Urothelium cell line (cell line): ENCODE measurements at places on chromosomes 4 and X.
A peak's percentile ranks its signal among the peaks of the same experiment; 100 is the strongest.

DNA sequence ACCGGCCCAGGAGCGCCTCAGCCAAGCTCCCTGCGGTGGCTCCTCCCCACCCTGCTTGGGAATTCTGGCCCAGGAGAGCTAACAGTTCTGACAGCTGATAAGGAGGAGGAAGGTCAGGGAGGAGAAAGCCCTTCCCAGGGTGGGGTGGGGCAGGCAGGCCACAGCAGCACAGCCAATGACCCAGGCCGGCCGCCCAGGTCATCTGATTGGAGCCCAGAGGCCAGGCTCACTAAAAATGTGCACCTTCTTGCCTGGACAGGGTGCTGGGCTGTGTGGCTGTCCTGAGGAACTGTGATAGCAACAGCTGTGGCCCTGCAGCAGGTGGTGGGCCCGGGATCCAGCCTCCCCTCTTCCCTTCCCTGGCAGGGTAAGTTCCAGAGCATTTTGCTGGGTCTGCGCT is 17.2 kb upstream of the SH3TC1 start:
- no peak for DNase-seq

DNA sequence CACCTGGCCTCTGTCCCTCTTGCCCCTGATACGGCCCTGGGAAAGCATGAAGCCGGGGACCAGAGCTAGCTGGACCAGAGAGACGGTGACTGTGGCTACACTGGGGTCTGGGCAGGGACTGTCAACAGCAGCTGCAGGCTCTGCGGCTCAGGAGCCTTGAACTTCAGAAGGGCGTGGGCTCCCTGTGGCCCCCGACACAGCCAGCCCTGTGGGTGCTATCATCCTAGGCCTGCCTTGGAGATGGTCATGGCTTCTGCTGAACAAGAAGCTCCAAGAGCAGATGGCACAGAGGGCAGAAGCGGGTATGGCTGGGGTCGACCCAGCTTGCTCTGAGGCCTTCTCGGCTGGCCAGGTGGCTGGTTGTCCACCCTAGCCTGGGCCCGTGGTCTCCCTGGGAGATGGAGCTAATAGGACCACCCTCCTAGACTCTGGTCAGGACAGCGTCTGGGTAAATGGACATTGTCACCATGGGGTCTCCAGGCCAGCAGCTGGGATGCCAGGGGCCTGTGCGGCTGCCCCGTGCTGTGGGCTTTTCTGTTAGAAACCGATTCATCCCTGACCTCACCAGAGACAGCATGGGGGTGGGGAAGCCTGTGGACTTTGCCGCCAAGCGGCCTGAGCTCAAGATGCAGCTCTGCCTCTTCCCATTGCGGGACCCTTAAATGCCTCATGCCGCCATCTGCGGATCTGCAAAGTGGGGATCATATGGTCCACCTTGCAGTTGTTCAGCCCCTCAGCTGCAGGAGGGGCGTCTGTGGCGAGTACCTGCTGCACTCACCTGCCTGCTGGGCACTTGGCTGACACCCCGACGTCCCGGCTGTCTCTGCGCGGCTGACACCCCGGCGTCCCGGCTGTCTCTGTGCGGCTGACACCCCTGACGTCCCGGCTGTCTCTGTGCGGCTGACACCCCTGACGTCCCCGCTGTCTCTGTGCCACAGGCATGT is 21.1 kb downstream of the CPZ start:
- DNase-seq: no peak

DNA sequence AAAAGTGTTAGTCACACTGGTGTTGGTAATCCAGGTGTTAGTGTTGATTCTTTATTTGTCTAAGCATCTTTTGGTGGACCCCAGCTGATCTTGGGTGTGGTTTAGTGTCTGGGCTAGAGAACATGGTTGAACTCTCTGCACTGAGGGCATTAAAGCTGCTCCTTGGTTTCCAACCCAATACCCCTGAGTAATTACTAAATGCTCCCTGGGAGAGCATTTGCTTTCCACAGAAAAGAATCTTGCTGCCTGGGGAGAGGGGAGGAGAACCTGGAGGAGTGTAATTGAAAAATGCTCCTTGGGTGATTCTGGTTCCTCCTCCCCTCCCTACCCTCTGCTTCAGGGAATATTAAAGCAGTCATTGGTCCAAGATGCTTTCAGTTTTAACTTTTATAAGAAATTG is 3.1 kb downstream of the GUCY1B1 start:
- DNase-seq: no peak

- DNase-seq: no peak
These were observed 875.8 kb upstream of the SLIT2 start for GRCh38 chr4:19375931-19376330.

DNA sequence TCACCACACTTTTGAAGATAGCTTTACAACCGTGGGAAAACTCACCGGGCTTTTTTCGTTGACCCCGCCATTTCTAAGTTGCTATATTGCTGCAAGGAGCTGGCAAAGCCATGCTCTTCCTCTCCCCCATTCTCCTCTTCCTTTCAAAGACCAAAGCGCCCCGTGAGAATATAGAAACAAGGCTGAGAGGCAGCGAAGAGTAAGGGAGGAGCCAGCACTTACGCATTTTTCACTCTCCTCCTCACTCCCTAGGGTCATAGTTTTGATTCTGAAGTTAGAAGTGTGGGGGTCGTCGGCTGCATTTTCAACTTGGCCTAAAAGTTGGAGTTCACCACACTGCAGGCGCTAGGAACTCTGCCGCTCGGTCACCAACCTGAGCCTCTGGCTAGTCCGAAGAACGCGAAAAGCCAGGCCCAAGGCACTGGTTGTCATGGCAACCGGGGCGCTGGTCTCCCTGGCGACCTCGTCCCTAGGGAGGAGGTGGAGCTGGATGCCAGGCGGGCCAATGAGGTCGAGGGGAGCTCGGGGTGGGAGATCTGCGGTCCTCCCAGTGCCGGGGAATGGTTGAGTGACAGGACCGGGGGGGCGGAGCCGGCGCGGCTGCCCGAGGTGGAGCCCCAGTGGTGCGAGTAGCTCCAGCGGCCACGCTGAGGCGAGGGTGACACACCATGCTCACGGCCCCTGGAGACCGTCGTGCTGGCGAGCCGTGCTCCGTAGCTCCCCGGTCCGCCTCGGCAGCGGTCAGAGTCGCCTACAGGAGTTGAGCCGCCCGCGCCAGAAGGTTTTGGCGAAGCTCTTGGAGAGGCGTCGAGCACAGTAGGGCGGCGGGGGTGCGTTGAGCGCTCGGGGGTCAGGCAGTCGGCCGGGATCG is at the start of gene PTPN13:
TSS of gene PTPN13 (plus strand) at position 628 of the 871 bp plus-strand sequence. CDS start 40,942 bp downstream, outside the sequence.
- peak; percentile 99 for DNase-seq

- DNase-seq: no peak
These were observed 391.6 kb downstream of the ARHGAP24 start for GRCh38 chr4:85866508-85866907.

DNA sequence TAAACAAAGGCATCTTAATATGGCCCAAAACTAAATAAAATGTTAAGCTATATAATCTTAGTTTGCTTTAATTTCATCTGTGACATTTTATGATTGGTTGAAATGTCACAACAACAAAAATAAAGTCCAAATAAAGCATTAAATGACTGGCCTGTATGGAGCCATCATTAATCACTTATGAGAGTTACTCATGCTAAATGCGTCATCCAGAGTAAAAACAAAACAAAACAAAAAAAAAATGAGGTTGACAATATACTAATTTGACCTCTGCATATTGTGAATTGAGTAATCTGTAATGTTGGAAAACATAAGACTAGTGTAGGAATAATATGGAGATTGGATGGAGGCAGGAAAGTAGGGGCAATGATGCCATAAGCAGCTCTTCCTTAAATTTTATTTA is 139.7 kb downstream of the MAPK10 start:
- DNase-seq: no peak

DNA sequence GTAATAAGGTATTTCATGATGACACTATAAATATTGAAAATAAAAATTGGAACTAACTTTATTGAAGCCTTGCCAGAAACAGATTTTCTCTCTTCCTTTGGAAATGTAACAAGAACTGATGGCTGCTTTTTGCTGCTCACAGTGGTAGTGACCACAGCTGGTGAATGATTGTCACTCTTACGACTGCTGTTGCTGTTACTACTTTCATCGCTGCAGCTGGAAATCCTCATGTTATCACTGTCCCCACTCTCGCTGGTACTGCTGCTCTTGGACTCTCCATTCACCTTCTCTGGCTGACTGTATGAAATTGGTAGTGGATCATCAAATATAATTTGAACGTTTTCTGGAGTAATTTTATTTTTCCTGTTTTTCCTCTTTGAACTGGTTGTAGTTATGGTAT is 28.5 kb upstream of the COX18 start:
- DNase-seq: no peak

DNA sequence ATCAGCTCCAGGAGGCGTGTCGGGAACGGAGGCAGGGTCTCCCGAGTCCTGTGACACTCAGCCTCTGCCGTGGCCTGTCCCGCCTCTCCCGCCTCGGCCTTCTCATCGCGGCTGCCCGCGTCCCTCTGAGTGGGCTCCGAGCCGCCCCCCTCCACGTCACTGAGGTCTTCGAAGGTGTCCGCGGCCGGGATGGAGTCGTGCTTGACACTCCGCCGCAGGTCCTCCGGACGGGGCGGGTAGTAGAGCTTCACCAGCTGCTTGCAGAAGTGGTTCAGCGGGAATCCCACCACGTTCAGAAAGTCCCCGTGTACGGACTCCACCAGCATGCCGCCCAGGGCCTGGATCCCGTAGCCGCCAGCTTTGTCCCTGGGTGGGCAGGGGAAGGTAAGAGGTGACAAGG is 25.0 kb downstream of the ASMTL start:
- no peak for DNase-seq

DNA sequence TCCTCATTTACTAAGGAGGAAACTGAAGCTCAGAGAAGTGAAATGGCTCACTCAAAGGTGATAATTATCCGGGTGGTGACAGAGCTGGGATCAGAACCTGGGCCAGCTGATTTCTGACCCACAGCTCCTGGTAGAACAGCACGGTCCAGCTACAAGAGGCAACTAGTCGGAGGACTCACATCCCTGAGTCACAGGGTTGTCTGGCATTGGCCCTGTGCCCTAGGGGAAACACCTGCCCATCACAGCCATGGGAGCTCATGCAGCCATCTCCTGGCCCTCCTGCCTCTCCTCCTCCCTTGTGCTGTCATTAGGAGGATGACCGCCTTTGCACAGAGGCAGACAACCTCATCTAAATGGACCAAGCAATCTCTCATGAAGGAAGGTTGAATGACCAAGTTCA is 115.2 kb upstream of the TSPAN5 start:
- no peak for DNase-seq

DNA sequence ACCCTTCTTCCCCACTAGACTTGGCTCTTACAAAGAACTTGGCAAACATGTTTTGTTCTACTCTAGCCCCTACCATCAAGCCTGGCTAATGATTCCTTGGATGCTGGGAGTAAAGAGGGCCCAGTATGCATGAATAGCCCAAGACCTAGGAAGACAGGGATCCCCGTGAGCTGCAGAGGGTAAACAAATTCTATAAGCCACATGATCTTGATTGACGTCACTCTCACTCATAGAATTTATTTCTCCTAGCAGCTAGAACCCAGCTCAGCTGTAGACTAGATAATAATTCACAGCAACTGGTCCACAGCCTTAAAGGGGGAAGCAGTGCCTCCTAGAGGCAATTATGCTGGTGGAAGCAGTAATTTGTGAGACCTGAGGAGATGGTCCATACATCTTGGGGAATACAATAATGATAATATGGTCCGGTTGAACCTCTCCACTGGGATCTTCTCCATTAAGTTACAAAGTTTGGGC is 16.1 kb upstream of the USO1 start:
- no peak for DNase-seq

DNA sequence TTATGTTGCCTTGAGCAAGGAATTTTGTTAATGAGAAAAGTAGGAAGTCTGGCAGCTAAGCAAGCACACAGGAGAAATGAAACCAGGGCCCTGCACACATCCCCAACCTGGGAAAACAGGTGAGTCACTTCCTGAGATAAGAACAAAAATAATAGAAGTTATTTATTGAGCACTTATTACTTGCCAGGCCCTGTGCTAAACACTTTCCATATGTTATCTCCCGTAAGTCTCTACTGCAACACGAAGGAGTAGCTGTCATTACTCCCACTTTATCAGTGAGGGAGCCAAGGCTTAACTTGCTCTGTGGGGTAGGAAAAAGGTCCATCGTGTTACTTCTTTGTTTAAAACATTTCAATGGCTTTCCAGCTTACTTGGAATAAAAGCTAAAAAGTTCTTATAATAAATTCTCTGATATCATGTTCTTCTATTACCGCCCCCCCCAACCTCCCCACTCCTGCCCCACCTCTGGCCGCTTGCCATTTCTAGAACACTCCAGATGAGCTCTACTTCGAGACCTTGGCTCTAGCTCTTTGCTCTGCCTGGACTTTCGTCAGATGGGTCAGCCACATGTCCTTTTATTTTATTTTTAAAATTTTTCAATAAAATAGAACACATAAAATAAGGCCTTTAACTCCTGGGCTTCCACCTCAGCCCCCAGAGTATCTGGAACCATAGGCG is 36.3 kb upstream of the PLAC8 start:
- no peak for DNase-seq

DNA sequence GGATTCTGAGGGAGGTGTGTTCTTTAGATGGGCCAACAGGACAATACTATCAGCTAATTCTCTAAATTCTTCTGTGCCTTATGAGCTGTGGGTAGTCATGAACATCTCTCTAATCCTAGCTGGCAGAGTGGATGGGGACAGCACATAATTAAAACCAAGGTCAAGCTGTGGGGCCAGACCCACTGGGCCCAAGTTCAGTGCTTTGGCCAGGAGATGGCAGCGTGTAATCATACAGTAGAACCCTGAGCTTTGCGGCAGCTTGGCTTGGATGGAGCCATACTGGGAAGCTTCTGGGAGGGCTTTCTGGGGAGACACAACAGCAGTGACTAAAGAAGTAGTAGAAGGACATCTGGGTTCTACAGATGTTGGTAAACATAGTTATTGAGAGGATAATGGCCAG is 140.3 kb upstream of the CXCL13 start:
- no peak for DNase-seq

DNA sequence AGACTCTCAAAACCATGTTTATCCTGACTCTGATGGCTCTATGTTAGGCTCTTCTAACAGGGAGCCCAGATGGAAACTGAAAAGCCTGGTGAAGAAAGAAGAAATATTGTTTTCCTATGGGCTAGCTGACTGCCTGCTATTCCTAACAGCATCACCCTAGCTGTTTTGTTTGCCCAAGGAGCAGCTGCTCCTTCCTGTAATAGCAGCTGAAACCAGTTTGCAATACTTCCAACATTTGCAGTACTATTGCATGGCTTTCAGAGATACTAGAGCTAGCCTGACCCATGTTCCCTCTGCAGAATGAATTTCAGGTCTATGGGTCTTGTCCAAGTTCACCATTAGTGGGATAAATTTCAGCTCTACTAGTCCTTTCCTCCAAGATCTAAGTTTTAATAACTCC is 495.2 kb downstream of the INPP4B start:
- no peak for DNase-seq

DNA sequence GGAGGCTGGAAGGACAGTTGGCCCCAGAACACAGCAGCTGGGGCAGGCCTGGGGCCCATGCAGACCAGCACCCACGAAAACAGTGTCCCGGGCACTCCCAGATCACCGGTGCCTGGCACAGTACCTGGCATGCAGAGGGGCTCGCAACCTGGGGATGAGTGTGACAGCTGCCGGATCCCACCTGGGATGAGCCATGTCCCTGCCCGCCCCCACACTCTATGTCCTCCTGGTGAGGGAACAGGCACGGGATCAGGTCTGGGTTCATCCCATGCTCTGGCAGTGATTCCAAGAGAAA is 22.8 kb upstream of the PPP2R2C start:
- DNase-seq: no peak
